Forelimb muscle (tissue), 1 donor: ENCODE measurements at places on chromosomes 2 and 18. TPM values are rescaled to one million over a fixed set of nuclear protein-coding genes. Genes with fewer than 3 reads are reported as not detected.

DNA sequence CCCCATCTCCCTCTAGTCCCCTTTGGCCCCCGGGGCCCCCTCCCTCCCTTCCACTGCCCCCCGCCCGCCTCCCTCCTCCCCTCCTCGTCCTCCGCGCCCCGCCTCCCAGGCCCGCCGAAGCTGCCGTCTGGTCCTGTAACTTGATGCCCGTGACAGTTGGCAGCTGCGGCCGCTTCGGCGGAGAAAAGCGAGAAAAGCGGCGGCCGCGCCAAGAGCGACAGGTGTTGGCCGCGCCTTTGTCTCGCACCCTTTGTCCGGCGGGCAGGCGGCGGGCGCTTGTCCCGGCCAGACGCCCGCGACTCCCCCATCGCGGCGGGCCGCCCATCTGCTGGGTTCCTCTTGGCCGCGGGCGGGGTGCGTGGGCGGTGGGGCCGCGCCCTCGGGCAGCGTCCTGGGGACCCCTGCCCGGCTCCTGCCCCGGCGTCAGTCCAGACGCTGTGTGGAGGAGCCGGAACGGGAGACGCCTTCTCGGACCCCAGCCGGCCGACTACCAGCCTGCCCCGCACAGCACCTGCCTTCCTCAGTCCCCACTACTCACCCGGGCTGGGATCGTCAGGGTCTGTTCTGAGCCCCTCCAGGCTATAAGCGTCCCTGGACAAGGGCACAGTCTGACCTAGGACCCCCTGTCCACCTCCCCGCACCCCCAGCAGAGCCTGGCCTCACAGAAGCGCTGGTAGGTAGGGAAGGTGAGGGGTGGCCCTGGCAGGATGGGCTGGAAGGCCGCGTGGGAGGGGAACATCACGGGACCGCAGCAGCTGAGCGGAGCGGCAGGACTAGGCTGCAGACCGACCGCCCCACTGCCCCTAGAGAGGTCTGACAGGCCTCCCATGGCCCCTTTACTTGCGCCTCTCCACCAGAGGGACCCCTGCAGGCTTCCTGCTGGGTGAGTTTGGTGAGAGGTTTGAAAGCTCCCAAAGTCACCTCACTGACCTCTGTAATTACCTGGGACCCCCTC, 1.2 kb upstream of the HES6 start:
- no peak for DNase-seq

CMPK2 gene
- polyA plus RNA-seq: 3.1 TPM

FIGN gene
- polyA plus RNA-seq: 2.0 TPM

- DNase-seq: no peak
Measured at GRCh38 chr2:20453087-20453486, 6.2 kb downstream of the RHOB start.

- no peak for DNase-seq
Measured at GRCh38 chr18:5095239-5095638, 101.8 kb downstream of the AKAIN1 start.

DNA sequence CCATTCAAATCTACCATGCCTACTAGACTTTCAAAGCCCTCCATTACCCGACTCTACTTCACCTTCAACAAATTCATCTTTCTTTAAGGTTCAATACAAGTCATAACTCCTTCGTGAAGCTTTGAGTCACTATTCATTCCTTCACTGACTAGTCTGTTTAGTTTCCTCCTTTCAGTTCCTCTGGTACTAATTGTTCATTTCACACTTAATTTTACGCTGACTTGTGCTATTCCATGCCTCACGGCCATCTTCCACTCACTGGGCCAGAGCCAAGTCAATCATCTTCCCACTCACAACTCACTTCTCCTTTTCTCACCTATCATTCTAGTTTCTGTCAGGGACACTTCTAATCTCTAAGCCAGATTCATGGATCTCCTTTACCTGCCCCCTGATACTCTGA, 136.2 kb downstream of the MTX2 start:
- no peak for DNase-seq

GKN2 gene
- polyA plus RNA-seq: not detected

DNA sequence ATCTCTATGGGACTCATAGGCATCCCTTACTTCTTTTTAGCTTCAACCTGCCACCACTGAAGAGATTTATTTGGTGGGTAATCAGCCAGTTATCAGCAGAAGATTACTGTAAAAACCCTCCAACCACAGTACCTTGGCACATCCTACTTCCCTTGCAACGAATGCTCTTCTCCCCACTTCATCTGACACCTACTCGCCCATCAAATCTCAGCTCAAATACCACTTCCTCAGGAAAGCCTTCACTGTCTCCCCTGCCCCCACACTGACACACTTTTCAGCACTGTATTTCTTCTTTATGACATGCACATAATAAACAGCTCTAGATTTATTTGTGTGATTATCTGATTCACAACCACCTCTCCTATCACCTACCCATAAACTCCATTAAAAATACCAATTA, 3.1 kb downstream of the KDSR start:
- DNase-seq: no peak
